Esophagus squamous epithelium (tissue), 5 donors: ENCODE measurements at places on chromosomes 7 and 10. TPM values are rescaled to one million over a fixed set of nuclear protein-coding genes. Genes with fewer than 3 reads are reported as not detected.

Gene TDRD1
- not detected for total RNA-seq

GRCh38 chr10:120552262-120552661 is 95.2 kb downstream of the PLPP4 start:
- no peak for DNase-seq

Gene AP5Z1
- 11.2 TPM for total RNA-seq

DNA sequence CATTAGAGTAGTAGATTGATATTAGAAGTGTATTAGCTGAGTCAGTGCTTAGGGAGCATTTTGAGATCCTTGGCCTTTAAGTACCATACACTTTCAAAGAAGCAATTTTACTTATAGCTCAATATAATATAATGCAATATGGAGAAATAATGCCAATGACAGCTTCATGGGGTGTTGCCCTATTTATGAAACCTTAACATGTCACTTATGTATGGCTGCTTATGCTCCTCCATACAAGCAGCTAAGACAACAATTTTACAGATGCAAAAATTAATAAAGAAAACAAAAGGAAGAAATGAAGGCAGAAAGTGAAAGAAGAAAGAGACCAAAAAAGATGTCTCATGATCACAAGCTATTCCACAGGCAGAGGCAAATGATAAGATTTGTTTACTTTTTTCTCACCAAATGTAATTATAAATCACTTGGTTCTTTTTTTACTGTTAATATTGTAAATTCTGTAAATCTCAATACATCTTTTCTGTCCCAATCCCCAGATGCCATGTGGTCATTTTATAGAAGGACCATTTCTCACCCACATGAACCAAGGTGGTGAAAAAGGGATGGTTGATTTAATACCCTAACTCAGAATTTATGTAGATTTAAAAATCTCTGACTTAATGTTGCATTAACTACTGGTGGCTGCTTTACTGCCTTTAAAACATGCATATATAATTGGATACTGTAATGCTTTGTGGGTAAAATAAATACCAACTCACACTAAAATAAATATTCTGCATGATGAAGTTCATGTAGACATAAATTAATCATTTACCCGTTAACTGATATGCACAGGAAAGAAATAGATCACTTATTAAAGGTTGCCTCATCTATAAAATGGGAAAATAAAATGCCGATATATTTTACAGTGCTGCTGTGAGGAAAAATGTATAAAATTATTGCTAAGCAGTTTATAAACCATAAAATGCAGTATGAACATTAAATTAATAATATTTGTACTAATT is 33.5 kb upstream of the RHOBTB1 start:
- no peak for DNase-seq

- no peak for DNase-seq
These were observed 469.9 kb downstream of the GALNT17 start for GRCh38 chr7:71601851-71602250.

Gene PRKAR2B
- 1.1 TPM for total RNA-seq

- DNase-seq: no peak
These were observed 284.0 kb downstream of the CELF2 start for GRCh38 chr10:11301571-11302111.

DNA sequence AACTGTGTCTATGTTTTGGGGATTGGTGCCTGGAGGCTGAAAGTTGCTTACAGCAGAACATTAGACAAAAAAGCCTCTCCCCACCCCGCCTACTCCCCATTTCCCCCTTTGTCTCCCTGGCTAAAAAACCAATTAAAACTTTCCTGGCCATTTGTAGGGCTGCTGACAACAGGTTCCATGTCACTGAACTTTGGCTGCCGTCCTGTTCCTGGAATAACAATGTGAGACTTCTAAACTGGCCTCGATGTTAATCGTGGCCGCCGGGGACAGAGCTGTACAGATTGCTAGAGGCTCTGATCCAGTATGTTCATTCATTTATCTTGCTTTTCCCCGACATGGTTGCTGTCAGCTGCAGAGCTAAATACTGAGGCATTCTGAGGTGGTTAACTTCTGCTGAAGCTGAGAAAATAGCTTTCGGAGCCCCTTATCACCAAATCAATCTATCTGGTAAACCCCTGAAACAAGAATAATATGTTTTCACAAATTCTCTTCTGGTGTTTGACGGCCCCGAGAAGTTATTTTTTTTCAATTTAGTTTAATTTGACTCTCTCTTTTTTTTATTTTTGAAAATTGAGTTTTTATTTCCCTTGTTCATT is 271.6 kb downstream of the GFRA1 start:
- DNase-seq: no peak

Gene DGKI
- not detected for total RNA-seq

Gene SHH
- total RNA-seq: not detected

DNA sequence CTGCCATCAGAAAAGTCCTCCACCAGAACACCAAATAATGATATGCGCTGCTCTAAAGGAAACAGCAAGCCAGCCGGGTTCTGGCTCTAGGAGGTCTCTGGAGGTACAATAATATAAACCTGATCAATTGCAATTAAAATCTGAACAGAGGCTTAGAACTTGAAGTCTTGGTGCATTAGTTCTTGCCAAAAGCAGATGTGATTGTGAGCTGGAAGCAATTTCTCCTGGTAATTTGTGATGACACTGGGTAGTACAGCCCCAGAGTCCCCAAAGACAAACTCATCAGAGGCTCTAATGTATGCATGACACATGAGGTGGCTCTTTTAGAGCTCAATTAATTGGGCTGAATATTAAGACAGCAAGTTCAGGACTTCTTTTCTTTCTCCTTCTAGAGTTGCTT is 3.3 kb downstream of the ETV1 start:
- DNase-seq: no peak

Gene RBP4
- not detected for total RNA-seq

Gene ZNF117
- 3.7 TPM for total RNA-seq

Gene CTAGE6
- 1.5 TPM for total RNA-seq

DNA sequence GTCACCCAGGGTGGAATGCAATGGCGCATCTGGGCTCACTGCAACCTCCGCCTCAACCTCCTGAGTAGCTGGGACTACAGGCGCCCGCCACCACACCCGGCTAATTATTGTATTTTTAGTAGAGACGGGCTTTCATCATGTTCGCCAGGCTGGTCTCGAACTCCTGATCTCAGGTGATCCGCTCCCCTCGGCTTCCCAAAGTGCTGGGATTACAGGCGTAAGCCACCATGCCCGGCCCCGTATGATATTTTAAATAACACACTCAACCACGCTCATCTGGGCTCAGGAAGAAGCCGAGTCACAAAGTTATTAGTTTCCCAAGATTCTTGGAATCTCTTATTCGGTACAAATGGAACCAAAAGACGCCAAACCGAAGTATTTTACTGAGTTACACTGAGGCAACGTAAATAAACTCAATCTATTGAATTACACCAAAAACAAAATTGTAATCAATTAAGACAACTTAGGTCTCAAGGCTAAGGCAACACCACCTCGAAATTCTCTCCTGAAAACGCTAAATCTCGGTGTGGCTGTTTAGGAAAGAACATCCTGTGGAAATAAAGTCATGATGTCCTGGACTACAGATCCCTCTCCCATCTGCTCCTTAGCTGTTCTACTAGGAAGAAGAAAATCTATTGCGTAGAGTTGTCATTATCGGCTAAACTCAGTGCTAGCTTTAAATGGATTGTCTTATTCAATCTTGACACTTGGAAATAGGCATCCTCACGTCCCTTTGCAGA is 910 bp downstream of the ARHGAP19 start:
- DNase-seq: no peak

Gene TRPV6
- total RNA-seq: 6.9 TPM

GRCh38 chr7:18495412-18496340 is at the start of gene HDAC9:
Gene HDAC9 (plus strand): TSS chr7:18495749. CDS start chr7:18496303, 554 bp downstream.
- no peak for DNase-seq
